Right renal cortex interstitium (tissue), 3 donors: ENCODE measurements at places on chromosomes 11 and 22.

- DNase-seq: no peak
Observed at GRCh38 chr22:47174096-47174495, 411.6 kb downstream of the TBC1D22A start.

DNA sequence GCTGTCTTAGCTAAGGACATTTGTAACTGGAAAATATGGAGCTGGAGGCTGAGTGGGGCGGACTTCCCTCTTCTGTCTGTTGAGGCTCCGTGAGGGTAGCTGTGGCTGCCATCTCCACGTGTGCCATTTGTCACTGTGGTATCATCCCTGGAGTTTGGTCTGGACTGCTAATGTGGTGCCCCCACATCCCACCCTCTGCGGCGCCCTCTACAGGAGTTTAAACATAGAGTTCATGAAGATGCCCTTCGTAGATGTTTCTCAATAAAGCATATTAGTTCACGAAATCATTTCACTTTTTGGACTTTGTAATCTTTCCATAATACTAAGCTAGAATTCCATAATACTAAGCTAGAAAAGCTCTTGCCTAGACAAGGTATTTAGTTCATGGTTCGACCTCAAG, 52.4 kb downstream of the TECTA start:
- DNase-seq: no peak

DNA sequence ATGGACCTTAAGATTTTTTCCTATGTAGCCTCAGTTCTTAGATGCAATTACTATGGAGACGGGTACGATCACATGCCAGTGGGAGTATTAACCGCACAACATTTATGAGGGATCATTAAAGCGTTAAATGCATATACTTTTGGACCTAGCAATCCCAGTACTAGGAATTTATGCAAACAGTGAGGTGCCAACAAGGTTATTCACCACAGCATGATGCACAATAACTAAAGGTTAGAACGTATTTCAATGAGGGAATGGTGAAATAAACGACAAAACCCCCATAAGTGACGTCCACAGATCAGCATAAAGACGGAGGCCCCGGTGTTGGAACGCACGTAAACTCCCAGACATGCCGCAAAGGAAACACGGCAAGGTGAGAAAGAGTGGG, 539 bp downstream of the SIRT3 start:
- DNase-seq: no peak

- no peak for DNase-seq
Observed at GRCh38 chr22:40147388-40148176, 30.1 kb upstream of the TNRC6B start.

- no peak for DNase-seq
Observed at GRCh38 chr11:72840780-72841179, 26.6 kb downstream of the ATG16L2 start.

DNA sequence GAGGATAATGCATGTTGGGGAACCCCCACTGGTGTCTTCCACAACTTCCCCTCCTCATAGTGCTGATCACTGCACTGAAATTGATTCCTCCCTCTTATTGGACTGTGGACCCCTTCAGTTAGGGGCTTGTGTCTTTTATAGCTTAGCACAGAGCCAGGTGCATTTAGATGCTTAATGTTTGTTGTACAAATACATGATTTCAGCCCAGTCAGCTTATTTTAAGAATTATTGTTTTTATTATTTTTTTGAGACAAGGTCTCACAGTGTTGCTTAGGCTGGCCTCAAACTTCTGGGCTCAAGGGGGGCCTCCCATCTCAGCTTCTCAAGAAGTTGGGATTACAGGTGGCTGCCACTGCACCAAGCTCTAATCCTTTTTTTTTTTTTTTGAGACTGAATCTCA, 8.2 kb downstream of the THY1 start:
- DNase-seq: no peak

- no peak for DNase-seq
Observed at GRCh38 chr11:17477361-17477760, 716 bp upstream of the ABCC8 start.

GRCh38 chr22:24688256-24688655, 85.3 kb downstream of the GGT1 start:
- no peak for DNase-seq

DNA sequence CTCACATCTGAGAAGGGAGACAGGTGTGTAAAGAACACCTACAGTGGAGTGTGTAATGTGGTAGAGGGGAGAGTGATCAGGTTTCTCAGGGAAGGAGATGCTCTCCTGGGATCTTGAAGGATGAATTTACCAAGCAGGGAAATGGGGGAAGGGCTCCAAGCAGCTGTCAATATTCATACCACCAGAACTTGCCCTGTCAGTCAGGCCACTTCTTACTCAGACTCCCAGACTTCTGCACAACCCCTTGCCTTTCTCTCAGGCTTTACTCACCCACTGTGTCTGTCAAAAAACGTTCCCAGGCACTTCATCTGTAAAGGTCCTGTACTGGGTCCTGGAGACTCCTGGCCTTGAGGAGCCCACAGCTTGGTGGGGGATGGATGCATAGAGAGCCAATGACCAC, 14.0 kb upstream of the FCHSD2 start:
- DNase-seq: no peak

DNA sequence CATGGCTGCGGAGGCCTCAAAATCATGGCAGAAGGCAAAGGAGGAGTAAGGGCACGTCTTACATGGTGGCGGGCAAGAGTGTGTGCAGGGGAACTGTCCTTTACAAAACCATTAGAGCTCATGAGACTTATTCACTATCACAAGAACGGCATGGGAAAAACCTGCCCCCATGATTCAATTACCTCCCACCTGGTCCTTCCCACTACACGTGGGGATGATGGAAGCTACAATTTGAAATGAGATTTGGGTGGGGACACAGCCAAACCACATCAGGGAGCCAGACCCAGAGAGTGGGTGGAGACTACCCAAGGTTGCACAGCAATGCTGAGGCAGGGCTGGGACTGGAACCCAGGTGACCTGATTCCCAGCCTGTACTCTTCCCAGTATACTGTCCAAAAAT, 8.6 kb upstream of the TMPRSS6 start:
- no peak for DNase-seq

- DNase-seq: no peak
Observed at GRCh38 chr22:42959576-42960509, 55.1 kb downstream of the PACSIN2 start.

GRCh38 chr22:37703906-37704305, 7.1 kb downstream of the TRIOBP start:
- DNase-seq: no peak

- no peak for DNase-seq
Observed at GRCh38 chr11:102079625-102080024, 30.6 kb upstream of the YAP1 start.

- no peak for DNase-seq
Observed at GRCh38 chr11:32388365-32388764, 47.0 kb downstream of the WT1 start.

GRCh38 chr22:43364169-43364435, 20.9 kb upstream of the SCUBE1 start:
- no peak for DNase-seq

DNA sequence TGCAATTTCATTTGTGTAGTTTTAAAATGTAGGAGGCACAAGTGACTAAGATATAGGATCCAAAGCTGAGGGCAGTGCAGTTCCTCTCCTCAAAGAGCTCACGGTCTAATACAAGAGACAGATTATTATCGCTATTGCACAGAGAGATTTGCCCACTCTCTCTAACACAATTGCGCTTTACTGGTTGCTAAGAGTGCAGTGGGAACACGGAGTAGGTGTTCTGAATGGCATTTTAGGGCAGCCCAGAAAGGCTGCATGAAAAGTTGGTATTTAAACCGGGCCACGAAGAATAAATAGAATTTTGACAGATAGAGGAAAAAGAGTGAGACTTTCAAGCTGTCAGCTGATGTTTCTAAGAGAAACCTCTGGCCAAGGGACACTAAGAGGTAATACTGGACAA, 79.5 kb downstream of the BLID start:
- DNase-seq: no peak

DNA sequence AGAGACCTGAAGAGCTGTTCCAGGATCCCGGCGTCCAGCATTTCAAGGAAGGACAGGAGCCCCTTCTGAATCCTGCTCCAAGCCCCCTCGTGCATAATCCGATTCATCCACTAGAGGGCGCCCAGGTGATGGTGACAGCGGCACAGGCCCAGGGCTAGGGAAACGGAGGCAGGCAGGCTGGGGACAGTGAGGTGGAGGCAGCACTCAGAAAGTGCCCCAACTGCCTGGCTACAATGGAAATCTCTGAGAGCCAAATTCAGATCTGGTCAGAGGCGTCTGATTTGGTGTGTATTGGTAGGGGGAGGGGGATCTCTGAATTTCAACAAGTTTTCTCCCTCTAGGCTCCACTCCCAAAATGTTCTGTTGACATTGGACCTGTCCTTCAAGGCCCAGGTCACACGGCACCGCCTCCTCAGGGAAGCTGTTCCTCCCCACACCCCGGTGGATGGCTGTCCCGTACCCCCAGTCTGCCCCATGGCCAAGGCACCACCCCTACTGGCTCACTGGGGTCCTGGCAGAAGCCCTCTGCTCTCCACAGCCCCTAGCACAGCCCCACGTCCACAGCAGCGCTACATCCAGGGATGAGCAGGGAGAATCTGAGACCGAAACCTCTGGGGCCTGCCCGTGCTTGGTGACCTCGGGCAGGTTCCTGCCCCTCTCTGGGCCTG, 142.9 kb downstream of the CRYBB2 start:
- DNase-seq: no peak

DNA sequence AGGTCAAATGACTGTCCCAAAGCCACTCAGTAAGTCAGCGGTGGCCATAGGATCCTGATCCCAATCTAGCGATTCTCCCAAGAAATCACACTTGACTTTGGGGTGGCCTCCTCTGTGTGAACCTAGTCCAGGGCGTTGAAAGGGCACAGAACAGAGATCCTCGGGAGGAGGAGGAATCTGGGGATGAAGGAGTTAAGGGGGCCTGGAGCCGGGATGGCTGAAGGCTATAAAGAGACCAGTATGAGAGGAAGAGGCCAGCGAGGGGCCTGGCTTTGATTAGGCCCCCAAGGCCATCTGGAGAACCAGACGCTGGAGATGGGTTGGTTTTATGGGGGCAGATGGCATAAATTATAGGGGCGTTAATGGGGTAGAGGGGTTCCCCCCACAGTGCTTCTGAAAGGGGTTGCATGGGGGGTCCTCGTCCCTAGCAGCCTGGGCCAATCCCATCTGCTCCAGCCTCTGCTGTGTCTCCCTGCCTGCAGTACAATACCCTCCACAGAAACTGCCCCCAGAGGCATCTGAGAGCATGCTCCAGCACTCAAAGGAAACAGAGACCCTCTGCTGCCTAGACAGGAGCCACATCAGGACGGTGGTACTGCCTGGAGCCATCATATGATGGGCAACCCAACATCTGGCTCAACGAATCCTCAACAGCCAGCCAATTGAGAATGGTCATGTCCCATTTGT, 35.2 kb upstream of the TRIM29 start:
- no peak for DNase-seq

DNA sequence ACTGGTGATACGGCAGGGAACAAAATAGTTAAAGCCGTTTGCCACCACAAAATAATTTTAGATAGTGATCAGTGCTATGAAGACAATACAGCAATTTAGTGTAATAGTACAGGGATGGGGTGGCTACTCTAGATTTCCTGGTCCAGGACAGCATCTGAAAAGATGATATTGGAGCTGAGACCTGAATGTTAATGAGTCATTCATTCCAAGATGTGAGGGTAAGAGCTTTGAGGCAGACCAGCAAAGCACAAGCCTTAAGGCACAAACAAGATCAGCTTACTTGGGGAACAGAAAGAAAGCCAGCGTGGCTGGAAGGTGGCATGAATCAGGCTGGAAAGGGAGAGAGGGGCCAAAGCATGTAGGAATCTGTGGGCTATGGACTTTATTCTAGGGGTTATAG, 132.3 kb downstream of the TRIM44 start:
- no peak for DNase-seq

- no peak for DNase-seq
Observed at GRCh38 chr22:21974058-21974649, 8.4 kb downstream of the TOP3B start.

DNA sequence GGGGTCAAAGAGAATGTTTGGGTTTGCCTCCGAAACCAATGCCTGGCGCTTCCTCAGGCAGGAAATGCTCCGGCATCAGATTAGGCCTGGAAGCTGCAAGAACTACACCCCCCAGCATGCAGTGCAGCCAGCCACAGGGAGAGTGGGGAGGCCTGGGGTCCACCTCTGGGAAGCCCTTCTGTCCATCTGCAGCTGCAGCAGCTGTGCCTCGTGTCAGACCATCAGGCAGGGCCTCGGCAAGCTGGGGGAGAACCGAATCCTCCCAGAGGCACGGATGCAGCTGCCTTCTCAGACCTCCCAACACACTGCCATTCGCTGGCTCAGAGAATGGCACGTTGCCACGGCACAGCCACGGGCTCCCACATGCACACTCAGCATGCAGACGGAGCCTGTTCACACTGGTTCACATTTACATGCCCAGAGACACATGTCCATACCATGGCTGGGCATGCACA, 57.4 kb downstream of the NECTIN1 start:
- no peak for DNase-seq

DNA sequence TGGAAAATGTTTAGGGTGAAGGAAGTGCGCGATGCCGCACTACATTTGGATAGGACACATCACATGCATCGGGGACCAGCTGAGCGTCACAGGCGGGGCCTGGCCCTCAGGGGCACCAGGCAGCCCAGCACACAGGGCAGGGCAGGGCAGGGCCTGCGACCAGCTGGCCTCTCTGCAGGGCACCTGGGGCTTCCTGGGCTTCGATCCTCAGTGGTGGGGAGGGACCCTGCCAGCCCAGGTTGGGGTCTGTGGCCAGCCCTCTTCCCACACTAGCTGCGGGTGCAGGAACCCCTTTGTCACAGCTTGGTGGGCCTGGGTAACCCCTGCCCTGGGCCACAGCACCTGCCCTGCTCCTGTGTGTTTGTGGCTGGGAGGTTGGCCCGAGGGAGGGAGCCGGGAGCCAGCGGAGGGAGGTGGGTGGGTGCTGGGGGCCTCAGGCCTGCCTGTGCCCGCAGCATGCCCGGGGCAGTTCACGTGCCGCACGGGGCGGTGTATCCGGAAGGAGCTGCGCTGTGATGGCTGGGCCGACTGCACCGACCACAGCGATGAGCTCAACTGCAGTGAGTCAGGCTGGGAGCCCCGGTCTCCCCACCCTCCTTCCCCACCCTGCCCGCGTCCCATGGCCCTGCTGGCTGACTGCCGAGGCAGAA, 37.9 kb downstream of the ST14 start:
- no peak for DNase-seq

- no peak for DNase-seq
Observed at GRCh38 chr11:61454520-61454919, 24.6 kb downstream of the SDHAF2 start.

DNA sequence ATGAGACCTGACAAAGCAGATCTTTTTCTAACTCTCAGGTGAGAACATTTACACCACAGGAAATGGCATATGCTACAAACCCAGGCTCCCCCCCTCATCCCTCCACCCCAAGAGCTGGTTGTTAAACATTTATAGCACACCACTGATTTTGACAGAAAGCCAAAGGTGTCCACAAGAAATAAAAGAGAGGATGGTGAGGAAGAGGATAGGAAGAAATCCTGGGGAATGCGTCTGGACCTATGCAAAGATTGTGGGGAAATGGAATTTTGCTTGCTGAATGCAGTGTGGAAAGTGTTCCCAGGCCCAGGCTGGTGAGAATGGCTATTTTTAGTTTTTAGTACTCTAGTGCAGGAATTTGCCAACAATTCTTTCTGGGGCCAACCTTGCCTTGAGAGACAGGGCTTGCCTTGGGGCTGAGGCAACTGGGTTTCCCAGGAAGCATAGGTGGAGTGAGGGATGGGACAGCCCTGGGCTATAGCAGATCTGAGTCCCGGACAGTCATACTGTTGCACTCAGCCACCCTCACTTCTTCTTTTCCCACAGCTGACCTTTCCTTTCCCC, 163.9 kb downstream of the ADAMTS15 start:
- no peak for DNase-seq
